ENCODE measurements at places on chromosomes 13 and 19.

DNA sequence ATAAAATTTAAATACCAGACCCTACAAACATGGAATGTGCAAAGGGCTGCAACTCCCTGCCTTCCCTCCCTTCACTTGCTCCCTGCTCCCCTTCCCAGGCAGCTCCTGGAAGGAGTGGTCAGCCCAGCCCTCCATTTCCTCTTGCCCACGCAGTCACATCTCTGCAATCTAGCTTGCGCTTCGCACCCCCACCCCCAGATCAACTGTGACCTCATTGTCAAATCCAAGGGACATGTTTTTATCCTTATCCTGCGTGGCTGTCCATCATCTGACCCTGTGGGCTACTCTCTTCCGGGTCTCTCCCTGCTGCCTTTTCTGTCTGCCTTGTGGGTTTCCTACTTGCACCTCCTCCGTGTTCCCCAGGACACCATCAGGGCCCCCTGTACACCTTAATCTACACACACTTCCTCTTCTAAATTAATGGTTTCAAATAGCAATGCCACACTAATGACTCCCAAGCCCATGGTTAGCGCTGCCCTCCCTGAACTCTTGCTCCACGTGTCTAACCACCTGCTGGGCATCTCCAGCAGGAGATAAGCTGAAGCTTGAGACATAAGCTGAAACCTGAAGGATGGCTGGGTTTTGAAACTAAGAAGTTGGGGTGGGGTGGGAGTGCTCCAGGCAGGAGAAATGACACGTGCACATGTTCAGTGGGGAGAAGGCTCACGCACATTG is 118.3 kb downstream of the USP12 start:
- DNase-seq: no peak

DNA sequence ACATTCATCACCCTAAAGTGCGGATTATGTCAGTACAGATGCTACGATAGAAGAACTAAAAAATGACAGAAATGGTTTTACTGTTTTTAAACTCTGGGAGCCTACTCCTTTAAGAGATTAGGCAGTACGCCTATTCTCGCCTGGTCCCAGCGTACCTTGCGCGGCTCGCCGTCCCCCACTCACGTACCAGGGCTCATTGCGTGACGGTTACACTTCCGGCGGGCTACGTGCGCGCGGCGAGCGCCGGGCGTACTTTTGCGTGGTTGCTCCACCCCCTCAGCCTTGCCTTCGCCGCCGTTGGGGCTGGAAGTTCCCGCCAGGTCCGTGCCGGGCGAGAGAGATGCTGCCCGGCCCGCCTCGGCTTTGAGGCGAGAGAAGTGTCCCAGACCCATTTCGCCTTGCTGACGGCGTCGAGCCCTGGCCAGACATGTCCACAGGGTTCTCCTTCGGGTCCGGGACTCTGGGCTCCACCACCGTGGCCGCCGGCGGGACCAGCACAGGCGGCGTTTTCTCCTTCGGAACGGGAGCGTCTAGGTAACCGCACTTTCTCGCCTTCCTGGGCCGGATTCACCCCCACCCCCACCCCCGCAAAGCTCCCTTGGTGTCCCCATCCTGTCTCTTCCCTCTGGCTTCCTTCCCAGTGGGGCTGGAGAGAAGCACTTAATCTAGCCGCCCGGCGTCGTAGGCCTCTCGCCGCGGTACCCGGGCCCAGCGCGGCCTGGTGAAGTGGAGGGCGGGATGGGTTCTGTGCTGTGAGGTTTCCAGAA is at the start of gene NUP58:
Gene NUP58, plus strand, starts transcription at position 279 of the 767 bp plus-strand sequence. Its CDS starts 149 bp downstream, at position 428.
- DNase-seq: peak; percentile 96

DNA sequence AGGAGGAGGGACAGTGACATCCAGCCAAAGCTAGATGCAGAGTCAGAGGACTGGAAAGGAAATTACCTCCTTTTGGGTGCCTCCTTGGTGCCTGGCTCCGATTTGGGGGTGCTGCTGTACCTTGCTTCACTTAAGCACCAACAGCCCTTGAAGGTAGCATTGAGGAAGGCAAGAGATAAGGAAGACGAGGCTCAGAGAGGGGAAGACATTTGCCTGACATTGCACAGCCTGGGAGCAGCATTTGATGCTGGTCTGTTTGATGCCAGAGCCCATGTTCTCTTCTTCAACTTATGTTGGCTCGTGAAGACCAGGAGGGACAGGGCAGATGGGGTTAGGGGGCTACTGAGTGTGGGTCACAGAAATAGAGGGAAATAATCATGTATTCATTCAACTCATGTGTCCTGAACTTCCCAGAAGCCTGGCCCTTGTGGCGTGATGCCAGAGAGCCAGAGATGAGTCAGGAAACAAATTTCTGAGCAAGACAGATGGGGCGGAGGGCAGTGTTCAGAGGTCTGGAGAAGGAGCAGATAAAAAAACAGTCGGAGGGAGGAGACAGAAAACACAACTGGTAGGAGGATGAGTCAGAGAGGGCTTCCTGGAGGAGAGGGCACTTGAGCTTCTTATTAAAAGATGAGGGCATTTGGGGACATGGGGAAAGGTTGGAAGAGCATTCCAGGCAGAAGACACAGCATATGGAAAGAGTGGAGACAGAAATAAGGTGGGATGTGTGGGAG is 3.0 kb upstream of the C19orf81 start:
- no peak for DNase-seq

GRCh38 chr19:36025541-36025940 is 7.1 kb downstream of the CLIP3 start:
- no peak for DNase-seq

- DNase-seq: no peak
These were observed 3.0 kb downstream of the LTBP4 start for GRCh38 chr19:40604171-40604646.

DNA sequence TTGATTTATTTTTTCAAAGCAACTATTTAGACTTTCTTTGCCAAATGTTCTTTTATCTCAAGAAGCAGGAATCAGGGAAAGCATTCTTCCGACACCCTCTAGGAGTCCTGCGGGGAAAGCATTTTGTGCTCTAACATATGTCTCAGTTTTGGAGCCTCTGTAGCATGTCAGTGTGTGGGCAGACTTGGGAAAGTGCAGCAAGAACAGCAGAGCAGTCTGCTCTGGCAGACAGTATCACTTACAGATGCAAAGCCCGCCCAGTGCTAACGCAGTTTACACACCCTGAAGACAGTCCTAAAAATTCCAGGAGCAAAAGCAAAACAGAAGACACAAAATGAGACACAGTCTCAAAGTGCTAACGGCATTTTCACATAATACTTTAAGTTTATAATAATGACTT is 393.5 kb downstream of the KLF12 start:
- no peak for DNase-seq

DNA sequence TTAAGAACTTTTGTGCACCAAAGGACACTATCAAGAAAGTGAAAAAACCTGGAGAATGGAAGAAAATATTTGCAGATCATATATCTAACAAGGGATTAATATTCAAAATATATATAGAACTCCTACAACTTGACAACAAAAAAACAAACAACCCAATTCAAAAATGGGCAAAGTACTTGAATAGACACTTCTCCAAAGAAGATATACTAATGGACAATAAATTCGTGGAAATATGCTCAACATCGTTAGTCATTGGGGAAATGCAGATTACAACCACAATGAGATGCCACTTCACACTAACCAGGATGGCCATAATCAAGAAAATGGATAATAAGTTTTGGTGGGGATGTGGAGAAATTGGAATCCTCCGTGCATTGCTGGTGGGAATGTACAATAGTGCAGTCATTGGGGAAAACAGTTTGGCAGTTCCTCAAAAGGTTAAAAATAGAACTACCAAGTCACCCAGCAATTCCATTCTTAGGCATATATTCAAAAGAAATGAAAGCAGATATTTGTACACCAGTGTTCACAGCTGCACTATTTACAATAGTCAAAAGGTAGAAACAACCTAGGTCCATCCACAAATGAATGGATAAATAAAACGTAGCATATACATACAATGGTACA is 2.2 kb upstream of the LSR start:
- DNase-seq: no peak

DNA sequence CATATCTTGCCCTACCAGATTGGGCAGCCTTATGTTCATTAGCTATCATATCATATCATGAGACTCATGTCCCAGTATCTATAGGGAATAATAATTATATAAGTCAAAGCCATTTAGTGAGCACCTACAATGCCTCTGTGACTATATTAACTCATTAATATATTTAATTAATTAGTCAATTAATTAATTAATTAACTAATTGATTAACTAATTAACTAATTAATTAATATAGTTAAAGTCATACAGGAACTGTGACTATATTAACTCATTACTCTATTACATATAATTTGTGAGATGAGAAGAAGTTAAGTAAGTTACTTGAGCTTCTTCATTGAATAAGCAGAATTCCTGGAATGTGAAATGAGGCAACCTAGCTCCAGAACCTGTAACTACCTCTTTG is 588.3 kb upstream of the SLITRK1 start:
- DNase-seq: no peak

DNA sequence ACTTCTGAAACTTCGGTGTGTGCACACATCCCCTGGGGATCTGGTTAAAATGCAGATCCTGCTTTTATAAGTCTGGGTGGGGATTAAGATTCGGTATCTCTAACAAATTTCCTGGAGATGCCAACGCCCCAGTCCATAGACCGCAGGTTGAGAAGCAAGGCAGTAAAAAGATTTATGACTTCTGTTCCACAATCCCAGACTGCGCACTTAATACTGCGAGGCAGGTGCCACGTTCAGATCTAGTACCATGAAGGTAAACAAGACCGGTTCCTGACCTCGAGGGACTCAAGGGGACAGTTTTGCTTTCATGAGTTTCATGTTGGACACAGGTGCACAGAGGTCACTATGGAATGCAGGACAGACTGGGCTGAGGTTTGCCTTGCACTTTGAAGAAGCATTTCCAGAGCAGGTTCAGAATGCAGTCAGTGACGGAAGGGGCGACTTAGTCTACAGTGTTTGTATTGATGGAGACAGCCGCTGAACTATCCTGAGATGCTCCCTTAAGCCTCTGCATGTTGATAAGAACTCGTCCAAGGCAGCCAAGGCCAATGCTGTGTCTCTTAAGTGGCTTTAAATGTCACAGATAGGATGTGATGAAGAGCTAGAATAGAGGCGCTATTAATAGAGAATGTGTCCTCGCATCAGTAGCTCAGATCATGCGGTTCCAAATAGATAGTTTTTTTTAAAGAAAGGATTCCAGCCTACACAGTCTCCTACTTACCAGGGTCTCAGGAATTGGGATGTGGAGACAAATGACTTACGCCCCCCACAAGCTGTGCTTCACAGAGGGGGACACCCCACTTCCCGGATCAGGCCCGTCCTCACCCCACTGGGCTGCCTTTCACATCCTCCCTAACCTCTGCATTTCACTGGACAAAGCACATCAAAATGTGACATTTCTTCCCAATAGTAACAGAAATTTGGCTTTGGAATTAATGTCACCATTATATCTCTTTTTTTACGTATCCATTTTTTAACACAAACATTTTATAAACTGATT is 97.1 kb upstream of the IRS2 start:
- no peak for DNase-seq

DNA sequence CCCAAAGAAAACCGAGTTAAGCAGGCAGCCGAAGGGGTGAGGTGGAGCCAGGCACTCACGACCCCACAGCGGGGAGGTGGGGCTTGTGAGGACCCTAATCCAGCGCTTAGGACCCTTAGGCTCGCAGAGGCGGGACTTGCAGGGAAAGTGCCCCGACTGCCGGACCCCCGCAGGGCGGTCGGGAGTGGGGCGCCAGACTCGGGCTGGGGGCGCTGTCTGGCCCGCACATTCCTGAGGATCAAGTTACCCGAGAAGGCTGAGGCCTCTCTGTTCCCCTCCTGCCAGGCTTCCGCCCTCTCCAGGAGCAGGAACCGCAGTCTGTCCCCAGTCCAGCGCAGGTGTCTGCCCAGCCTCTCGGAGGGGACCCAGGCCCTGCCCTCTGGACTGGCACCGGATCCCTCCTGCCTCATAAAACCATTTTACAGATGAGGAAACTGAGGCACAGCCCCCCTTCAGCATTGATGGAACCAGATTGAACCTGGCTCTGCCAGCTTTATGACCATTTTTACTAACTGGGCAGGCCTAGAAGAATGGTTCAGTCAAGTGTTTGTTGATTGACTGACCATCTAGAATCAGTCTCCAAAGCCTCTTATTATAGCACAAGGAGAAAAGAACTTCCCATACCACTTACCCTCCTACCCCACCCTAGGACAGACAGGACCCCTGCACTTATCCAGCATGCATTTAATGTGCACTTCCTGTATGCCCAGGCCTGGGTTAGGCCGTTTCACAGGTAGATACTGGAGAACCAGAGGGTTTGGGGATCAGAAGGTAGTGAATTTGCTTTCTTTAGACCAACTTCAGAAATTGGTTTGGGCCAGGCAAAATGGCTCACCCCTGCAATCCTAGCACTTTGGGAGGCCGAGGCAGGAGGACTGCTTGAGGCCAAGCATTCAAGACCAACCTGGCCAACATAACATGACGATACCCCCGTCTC is 6.7 kb upstream of the JUND start:
- no peak for DNase-seq

GRCh38 chr19:46025835-46026234 is 3.0 kb upstream of the PGLYRP1 start:
- no peak for DNase-seq

DNA sequence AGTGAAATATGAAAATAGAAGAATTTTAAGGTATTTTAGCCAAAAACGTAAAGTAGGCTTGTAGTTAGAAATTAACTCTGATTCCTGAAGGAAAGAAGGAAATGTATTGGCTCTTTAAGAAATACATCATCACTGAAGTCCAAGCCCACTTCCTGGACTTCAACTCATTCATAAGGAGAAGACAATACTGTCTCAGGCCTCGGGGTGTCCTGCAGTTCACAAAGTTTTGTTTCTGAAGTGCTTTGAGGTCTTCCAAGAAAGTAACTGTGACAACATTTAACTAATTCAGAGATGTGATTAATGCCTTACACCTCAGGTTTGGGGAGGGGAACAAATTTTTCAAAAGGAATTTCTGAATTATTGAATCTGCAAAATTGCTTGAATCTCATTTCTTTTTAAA is 65.8 kb upstream of the STARD13 start:
- DNase-seq: peak; percentile 65

DNA sequence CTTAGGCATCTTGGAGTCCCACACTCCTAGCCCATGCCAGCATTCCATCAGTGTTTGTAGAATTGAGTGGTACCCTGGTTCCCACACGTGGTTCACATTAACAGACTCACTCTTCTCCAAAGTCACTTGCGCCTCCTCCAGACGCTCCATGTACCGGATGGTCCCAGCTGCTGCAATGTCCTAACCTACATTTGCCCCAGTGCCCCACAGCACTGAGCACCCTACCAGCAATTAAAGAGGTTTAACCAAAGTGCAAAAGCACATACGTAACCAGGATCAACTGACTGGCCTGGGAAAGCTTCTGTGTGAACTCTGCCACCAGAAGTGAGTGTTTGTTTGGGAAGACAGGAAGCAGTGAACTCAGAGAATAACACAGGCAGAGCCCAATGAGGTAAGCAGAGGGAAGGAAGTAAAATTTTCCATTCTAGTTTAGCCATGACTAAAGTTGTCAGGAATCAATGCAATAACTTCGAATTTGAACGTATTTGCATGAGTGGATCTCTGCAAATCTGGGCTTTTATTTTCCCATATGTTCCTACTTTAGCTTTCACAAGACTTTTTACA is 7.3 kb upstream of the MEDAG start:
- DNase-seq: peak; percentile 99
